Cerebellar nuclear complex (tissue), 1 donor: ENCODE measurements at places on chromosomes 6 and 20.

DNA sequence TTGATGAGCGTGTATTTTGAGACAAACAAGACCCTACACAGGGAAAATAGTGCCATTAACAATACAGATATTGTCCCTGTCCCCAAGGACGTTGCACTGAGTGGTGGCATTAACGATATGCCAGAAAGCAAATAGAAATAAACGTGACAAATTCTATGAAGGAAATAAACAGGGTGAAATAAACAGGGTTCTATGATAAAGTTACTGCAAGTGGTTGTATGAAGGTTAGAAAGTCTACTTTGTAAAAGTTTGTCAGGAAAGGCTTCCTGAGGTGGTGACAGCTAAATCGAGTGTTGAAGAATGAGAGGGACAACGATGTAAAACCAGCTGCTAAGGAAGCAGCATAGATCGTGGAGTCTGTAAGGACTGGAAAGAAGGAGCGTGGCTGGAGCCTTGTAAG, 380.2 kb downstream of the LAMA2 start:
- no peak for DNase-seq

DNA sequence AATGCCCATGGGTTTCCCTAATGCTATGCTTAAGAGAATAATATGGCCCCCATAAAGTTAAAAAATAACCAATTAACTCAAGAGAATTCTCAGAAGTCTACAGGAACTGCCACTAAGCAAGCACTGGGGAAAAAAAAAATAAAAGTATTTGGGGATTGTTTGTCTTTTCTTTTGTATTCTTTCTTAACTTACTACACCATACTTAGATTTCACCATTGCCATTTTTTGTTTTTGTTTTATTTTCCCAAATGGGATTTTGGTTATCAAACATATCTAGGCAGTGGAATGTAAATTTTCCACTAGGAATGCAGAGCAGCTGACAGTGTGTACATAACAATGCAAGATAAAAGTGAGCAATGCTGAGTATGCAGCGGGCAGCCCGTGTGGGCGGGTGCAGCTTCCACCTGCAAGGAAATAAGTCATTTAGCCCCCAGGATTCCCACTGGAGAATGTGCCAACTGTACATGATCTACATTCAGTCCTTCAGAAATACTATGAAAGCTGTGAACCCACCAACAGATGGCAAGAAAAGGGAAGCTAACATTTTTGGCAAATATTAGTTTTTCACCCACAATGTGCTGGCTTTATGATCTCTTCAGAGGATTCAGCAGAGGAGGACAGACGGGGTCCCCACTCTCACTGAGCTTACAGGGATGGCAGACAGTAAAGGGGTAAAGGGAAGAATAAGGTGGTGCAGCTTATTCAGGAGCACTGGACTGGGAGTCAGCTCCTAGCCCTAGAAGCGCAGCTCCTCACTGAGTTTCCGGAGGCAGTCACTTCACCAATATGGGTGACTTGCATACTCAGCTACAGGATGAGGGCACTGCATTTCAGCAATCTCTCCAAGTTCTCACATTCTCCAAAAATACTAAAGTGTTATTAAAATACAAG, 44.4 kb downstream of the DCDC2 start:
- DNase-seq = no peak

GRCh38 chr6:131413831-131414191, 159.2 kb upstream of the ARG1 start:
- DNase-seq = no peak

DNA sequence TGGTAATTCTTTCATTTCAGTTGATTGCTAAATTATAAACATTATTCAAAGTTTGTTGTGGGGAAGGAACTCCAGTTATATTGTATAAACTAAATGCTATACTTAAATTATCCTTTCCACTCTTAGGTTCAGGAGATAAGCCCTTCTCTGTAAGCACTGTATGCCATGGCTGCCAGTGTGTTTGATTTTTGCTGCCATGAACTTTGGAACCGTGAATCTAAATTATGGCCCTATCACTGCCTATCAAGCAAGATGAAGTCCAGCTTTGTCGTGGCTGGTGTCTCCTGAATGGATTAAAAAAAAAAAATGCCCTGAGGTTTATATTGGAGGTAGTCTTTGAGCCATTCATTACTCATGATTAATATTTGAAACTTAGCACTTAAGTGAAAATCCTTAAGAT, 44.7 kb downstream of the CDC5L start:
- no peak for DNase-seq

- DNase-seq = no peak
Measured at GRCh38 chr6:169406034-169406433, 152.4 kb upstream of the THBS2 start.

GRCh38 chr6:132392792-132393191, 8.5 kb downstream of the MOXD1 start:
- DNase-seq = no peak

DNA sequence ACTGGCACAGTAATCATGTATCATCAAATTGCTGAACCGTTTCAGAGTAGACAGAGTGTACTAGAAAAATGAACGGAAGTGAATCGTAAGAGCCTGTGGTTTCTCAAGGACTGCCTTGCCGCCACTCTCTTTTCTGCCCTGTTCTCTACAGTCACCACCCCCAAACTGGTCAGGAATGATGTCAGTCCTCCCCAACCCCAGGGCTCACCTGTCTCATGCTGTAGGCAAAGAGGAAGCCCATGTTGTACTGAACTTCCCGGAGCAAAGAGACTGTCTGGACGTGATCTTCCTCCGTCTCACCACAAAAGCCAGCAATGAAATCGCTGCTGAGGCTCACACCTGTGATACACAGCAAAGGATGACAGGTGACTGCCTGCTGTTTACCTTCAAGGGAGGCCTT, 31.0 kb downstream of the CDK5RAP1 start:
- DNase-seq = no peak

- DNase-seq = no peak
Measured at GRCh38 chr6:572596-573265, 84.2 kb downstream of the HUS1B start.

- DNase-seq = no peak
Measured at GRCh38 chr6:129874837-129875236, 13.7 kb upstream of the TMEM244 start.

DNA sequence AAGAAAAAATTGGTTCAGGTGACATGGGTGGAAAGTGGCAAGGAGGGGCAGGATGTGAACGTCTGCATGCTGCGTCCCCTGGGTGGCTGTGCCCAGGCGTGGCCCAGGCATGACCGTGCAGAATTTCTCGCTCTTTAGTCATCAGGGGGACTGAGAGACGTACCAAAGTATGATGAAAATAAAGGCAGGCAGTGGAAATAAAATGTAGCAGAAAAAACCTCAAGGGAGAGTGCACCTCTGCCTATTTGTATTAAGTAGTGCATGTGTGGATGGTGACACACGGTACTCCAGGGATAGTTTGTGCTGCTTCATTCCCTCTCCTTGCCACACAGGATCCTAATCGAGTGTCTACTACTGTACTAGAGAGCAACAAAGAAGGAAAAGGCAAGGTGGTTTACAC, 81.1 kb downstream of the ATP9A start:
- no peak for DNase-seq

- no peak for DNase-seq
Measured at GRCh38 chr6:153511896-153512496, 380.9 kb upstream of the RGS17 start.

DNA sequence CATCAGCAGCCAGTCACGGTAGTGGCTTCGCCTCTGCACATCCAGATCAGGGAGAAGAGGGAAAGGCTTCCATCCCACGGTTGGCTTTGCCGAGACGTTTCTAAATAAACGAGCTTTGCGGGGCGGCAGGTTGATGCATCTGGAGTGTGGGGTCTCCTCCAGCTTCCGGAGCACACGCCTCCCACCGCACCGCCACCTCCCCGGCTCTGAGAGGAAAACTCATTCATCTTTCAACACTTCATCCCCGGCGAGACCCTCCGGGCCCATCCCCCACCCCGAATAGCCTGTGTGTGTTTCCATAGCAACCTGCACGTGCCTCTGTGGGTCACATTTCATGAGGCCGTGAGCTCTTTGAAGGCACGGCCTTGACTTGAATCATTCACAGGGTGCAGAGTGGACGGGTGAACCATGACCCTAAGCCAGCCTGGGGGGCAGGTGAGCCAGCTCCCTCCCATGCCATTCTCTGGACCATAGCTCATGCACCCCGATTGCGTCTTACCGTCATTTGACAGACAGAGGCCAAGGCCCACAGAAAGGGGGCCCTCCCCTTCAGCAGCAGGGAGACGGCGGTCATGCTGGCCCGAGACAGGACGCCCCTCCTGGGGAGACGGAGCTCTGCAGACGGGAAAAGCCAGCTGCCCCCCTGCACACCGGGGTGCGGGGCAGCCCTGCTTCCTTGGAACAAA, 16.2 kb upstream of the CHRNA4 start:
- DNase-seq = no peak

DNA sequence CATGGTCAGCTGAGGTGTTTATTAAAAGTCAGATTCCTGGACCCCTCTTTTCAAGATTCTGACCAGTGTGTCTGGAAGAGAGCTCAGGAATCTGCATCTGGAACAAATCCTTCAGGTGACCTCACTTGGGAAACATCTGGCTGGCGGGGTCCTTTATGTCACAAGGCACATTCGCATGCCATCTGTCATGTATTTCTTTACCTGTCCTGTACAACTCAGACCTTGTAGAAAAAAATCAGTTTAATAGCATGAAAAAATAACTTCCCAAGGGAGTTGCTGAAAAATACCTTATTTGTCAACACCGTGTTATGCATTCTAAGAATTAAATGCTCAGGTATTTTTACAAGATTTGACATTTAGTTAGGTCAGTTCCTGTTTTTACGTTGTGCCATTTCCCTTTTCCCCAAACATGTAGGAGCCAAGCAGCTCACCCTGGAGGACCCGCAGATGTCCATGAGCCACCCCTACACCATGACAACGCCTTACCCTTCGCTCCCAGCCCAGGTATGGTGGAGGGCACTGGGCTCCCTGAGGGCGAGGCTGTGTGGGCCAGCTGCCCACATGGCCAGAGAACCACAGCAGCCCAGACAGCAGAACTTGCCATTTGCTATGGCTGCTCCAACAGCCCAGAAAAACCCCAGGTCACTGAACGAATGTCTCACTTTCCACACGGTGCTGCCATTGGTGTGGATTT, 4.0 kb downstream of the IRF4 start:
- no peak for DNase-seq

DNA sequence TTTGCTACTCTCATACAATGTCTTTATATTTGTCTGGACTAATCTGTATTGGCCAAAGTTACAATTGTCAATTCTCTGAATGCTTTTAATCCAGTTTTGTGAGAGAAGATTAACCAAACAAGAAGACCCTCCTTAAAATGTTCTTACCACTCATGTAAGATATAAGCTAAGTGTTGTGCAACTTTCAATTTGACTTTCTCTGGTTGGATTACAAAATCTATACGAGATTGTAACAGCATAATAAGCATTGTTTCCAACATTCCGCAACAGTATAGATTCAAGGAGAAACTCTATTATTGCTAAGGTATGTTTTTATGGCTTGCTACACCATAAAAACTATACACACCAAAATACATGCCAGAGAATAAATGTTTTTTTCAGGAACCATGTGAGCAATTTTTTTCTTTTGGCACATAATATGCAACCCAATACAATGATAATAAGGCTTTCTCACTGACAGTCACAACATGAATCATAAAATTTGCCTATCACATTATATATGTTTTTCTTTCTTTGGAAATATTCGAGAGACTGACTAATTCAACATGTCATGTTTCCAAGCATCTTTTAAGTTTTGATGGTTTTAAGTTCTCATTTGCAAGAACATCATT, 12.2 kb upstream of the TRPC4AP start:
- no peak for DNase-seq
